ENCODE measurements at places on chromosomes 7 and 10.
A peak's percentile ranks its signal among the peaks of the same experiment; 100 is the strongest.

DNA sequence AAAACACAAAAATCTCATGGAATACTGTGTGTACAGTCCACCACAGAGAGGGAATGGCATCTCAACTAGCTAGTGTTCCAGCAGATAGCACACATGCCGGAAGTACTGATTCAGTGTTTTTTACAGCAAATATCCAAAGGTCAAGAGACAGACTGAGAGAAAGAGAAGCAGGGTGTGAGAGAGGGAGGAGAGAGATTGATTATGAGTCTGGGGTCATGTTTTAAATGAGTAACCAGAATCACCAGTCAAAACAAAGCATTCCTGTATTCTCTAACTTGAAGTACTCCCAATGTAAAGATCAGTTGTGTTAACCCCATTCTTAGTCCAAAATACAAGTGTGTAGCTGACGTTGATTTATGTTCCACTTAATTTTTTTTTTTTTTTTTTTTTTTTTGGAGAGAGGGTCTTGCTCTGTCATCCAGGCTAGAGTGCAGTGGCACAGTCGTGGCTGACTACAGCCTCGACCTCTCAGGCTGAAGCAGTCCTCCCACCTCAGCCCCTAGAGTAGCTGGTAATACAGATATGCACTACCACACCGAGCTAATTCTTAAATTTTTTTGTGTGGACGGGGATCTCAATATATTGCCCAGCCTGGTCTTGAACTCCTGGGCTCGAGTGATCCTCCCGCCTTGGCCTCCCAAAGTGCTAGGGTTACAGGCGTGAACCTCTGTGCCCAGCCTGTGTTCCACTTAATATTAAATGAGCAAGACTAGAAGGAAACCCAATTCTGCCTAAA, 114.2 kb downstream of the TAF3 start:
- DNase-seq = no peak

DNA sequence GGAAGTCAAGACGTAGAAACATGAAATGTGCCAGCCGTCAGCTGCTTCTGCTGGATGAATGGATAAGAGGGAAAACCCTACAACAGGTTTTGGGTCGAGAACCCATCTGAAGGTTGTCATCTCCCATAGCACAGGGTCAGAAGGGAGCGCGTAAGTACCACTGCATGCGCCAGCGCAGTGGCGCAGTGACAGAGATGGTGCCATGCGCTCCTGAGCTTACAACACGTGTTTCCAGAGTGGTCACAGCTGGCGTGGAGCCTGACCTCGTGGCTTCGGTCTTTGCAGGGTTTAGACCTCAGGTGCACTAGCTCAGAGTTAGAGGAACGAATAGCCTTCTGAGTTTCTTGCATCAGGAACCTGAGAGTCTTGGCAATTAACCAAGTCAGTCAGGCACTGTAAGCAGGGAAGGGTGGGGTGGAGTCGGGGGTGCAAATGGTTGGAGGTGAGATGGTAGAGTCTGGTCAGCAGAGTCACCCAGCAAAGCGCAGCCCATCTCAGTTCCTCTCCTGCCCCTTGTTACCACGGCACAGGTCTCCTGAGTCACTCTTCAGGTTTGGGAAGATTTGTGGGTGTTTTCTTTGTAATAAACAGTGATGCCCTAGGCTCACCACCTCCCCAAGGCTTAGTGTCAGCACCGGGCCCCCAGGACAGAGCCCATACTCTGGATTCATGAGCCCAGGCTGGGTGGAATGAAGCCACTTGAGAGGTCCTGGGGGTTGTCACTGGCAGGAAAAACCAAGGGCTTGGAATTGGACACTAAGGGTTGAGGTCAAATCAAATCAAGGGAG, 84.1 kb upstream of the PPIF start:
- no peak for DNase-seq

GRCh38 chr10:123102673-123103072, 33.1 kb upstream of the HMX3 start:
- peak; percentile 23 for DNase-seq

GRCh38 chr10:122460891-122461293, 461 bp upstream of the HTRA1 start:
- no peak for DNase-seq

GRCh38 chr7:158616050-158616449, 28.4 kb upstream of the PTPRN2 start:
- no peak for DNase-seq

DNA sequence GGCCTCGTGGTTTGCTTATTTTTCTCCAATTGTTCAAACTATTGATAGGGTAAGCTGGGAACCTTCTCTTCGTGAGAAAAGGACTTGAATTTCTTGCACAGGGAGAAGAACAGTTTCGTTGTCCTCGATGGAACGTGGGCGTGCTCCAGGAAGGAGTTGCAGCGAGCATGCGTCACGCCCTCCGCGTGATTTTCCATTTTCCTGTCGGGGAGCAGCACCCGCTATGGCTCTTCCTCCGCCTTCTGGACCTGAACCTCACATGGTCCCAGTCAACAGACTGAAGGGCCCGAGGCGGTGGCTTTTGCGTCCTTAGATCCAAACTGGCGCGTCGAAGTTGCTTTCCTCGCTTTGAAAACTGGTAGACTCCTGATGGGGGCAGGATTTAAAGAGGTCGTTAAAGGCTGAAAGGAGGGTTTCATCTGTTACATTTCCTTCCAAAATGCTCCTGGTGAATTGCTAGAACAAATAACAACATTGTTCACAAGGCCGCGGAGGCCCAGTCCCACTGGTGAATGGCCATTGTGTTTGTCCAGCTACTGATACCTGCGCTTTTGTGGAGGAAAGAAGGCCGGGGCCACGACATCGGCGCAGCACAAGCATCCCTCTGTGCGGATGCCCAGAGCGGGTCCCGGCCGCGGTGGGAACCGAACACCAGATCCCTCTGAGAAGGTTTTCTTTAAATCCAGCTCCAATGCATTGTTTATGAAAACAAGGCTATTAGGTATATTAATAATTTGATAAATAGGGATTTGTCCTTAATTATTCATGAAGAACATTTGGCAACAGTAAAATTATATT, 75.9 kb downstream of the EBF3 start:
- DNase-seq = no peak

DNA sequence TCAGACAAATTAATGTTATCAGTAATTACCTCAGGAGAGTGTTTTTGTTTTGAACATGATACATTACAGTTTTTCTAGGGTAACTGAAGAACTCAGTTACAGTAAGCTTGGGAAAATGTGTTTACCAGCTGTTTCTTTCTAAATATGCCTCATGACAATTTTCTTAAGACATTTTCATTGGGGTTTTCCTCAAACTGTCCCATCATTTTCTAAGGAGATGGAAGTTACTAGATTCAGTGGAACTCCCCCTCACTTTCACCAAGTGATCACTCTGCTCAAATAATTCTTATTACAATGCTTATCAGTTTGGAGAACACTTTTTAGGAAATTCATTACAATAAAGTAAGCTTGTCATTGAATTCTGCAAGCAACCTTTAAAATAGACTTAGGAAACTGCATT, 6.4 kb upstream of the SPAG6 start:
- DNase-seq = no peak

DNA sequence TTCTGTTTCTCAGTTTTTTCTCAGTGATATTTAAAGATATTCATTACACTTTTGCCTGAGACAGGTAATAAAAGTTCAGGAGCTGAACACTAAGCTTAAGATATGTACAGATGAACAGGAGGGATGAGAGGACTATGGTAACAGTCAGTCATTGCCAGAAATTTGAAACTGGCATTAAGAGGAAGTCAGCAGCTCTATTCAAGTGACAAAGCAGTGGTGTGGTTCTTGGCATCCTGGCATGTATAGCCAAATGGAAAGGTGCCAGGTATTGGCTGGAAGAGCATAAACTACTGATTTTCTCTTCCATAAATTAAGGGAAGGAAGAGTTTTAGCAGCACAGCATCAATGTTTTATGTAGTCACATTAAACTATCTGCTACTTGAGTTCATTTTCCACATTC, 22.7 kb downstream of the HOXA1 start:
- DNase-seq = no peak

- DNase-seq = peak; percentile 73
These were observed 7.0 kb upstream of the PDCD4 start for GRCh38 chr10:110864662-110865140.

- DNase-seq = peak; percentile 95
These were observed 261.9 kb downstream of the PTPRN2 start for GRCh38 chr7:158325530-158326381.

- no peak for DNase-seq
These were observed 27.7 kb downstream of the GBX1 start for GRCh38 chr7:151139791-151140190.

GRCh38 chr10:21510241-21511094, 15.0 kb downstream of the SKIDA1 start:
- DNase-seq = no peak

GRCh38 chr7:22115689-22116088, 170.0 kb upstream of the CDCA7L start:
- no peak for DNase-seq

- peak; percentile 18 for DNase-seq
These were observed 254.3 kb upstream of the GNAI1 start for GRCh38 chr7:79880312-79880711.

GRCh38 chr10:24417053-24417452, 208.1 kb downstream of the KIAA1217 start:
- no peak for DNase-seq

GRCh38 chr10:62652564-62652963, 152.0 kb upstream of the ADO start:
- no peak for DNase-seq

GRCh38 chr10:1635340-1635739, 102.0 kb downstream of the ADARB2 start:
- no peak for DNase-seq

- DNase-seq = peak; percentile 4
These were observed 32.5 kb downstream of the C7orf33 start for GRCh38 chr7:148622887-148623585.

DNA sequence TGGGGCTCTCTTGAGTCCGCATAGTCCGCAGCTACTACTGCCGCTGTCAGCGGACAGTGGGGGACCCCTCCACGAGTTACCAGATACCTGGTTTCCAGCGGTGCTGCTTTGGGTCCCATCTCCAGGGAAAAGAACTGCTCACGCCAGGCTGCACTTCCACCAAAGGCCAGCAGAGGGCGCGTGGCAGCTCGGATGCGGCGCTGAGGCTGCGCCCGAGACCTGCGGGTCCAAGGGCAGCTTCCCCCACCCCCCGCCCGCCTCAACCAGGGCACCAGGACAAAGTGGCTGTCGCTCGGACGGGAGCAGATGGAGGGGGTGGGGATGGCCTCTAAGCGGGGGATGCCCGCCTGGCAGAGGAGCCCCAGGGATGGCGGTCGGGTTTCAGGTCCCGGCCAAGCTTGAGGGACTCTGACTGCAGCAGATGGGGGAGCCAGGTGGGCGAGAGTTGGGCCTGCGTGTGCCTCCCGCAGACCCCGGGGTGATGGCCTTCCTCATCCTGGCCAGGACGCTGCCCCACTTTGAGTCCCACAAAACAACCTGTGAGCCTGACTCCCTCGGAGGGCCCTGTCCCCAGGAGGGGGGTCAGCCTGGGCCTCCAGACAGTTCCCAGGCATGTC, 23.8 kb upstream of the ZNF735 start:
- DNase-seq = no peak

- no peak for DNase-seq
These were observed 37.4 kb upstream of the CALD1 start for GRCh38 chr7:134741907-134742635.

DNA sequence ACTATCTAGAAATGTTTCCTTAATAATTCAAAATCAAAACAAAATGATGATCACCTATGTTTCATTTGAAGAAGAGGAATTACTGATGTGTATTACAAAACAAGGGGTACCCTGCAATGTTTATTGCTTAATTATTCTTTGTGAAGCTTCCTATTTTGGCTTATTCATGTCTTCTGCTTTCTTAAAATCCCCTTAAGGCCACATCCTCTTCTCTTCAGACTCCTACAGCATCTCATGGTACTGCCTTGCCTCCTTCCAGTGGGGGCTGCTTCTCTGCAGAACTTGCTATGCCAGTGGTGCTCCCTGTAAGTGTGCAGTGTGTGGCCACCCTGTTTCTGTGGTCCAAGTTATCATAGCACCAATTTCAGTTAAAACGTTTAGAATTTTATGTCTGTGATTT, 35.0 kb downstream of the CCDC146 start:
- no peak for DNase-seq

- no peak for DNase-seq
These were observed 52.7 kb downstream of the CDK14 start for GRCh38 chr7:90648834-90649233.

GRCh38 chr7:129005186-129005585, 49.7 kb downstream of the TNPO3 start:
- no peak for DNase-seq

GRCh38 chr7:133436014-133436428, 183.1 kb downstream of the EXOC4 start:
- no peak for DNase-seq

DNA sequence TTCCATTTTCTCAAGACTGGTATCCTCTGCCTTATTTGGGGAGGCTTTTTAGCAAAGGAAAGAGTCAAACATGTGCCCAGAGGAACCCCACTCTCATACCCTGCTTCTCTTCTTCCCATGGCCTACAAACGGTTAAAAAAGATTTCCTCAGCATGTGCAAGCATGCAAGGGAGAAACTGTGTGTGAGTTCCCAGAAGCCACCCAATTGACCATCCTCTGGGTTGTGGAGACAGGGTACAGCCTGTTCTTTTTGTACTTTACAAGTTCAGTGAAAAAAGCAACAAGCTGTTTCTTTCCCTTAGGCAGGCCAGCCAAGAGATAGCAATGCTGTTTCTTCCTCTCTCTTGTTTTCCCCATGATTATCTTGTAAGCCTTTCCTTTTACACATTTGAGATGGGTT, 68.8 kb upstream of the MTPN start:
- no peak for DNase-seq

DNA sequence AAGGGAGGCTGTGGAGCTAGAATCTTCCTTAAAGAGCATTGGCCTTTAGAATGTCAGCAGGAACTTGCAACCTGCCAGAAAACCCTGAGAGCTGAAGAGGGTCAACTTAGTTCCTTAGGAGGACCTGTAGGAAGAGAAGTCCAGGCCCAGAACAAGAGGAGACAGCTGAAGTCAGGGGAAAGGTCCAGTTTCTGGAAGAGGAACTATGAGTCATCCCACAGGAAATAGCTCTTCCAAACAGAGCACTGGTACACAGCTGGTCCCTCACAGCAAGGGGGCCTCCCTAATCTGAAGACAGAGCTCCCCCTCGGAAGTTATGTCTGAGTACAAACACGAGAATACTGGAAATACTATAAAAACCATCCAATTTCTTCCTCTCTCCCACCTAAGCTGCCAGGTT, 98.9 kb downstream of the HERPUD2 start:
- DNase-seq = no peak

GRCh38 chr7:31336202-31337001, 4.1 kb downstream of the NEUROD6 start:
- DNase-seq = no peak

GRCh38 chr7:138625849-138626230, 75.3 kb downstream of the SVOPL start:
- peak; percentile 76 for DNase-seq

GRCh38 chr10:110758898-110759297, 112.8 kb upstream of the PDCD4 start:
- DNase-seq = peak; percentile 25

Measured in NCI-H510A treated with DMSO at 0.1 percent for 48 hours (cell line).